ENCODE measurements at places on chromosomes 7 and 10.

- DNase-seq = no peak
Measured at GRCh38 chr10:92970301-92971070, 90.1 kb upstream of the CYP26C1 start.

DNA sequence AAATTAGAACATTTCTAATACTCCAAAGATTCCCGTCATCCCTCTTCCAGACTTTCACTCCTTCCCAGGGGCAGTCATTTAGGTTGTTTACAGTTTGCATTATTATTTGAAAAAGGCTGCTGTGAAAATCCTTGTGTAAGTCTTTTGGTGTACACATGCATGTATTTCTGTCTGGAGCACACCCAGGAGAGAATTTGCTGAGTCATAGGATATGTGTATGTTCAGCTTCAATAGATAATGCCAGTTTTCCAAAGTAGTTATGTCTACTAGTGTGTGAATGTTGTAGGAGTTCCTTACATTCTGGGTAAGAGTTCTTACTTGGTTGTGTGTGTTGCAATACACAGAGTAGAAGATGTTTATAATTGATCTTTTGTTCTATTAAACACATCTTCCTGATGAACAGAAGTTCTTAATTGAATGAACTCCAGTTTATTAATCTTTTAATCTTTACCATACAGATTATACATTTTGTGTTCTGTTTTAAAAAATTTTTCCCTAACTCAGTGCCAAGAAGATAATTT lies 25.3 kb downstream of the CROT start:
- DNase-seq = no peak

- DNase-seq = no peak
Measured at GRCh38 chr10:122422266-122422989, 32.0 kb upstream of the ARMS2 start.

GRCh38 chr7:83517035-83517700 lies 131.8 kb downstream of the SEMA3E start:
- no peak for DNase-seq

DNA sequence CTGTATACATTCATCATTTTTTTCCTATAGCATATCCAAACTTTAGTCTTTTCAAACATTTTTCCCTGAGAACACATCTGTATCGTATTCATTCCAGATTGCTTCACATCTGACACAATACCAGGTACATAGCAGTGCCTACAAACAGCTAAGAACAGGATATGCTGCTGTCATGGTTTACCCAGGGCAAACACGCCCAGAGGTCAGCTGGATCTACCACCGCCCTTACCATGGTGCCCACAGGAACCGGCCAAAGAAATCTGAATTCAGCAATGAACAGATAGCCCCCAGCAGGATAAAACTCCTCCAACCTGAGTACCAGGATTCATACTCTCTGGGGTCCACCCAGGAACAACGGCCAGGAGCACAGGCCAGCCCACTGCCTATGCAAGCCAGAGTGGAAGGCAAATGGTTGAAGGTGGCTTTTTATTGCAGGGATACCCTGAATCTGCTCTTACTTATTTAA lies 43.0 kb downstream of the TNS3 start:
- DNase-seq = no peak

GRCh38 chr7:118870187-118870586 lies 645.7 kb downstream of the ANKRD7 start:
- DNase-seq = no peak

- DNase-seq = no peak
Measured at GRCh38 chr7:127904670-127904985, 126.6 kb downstream of the LRRC4 start.

GRCh38 chr7:153414288-153414629 lies 637.9 kb upstream of the DPP6 start:
- no peak for DNase-seq

GRCh38 chr10:126294451-126294850 lies 93.8 kb downstream of the ADAM12 start:
- DNase-seq = no peak

GRCh38 chr10:88920198-88920597 lies 32.4 kb downstream of the ACTA2 start:
- DNase-seq = no peak

DNA sequence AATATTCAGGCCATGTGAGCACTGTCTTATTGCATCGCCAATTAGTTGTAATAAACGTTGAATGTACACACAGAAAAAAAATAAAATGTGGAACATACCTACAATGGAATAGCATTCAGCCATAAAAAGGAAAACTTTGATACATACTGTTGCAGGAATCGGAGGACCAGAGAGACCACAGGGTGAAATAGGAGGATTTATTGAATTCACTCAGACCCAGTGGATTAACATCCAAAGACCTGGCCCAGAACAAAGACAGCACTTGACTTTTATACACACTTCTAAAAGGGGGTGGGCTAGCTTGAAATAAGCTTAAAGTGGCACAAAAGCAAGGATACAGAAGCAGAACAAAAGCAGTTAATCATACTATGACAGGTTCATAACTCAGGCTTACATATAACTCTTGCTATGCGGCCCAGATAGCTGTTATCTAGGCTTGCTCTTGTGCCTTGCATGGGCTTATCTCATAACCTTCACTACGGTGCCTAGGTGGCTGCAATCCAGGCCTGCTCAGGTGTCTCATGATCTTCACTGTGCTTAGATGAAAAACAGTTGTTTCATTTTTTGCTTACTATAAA lies 292.2 kb upstream of the TAC1 start:
- DNase-seq = no peak

GRCh38 chr10:3816995-3817394 lies 32.0 kb upstream of the KLF6 start:
- no peak for DNase-seq
